Posterior cingulate gyrus (tissue), 11 donors: ENCODE measurements at places on chromosomes 1 and 21.
A peak's percentile ranks its signal among the peaks of the same experiment; 100 is the strongest.

- DNase-seq: no peak
These were observed 208 bp upstream of the MYBPH start for GRCh38 chr1:203175827-203176241.

GRCh38 chr1:17792421-17792820 lies 37.3 kb downstream of the ACTL8 start:
- DNase-seq: no peak

DNA sequence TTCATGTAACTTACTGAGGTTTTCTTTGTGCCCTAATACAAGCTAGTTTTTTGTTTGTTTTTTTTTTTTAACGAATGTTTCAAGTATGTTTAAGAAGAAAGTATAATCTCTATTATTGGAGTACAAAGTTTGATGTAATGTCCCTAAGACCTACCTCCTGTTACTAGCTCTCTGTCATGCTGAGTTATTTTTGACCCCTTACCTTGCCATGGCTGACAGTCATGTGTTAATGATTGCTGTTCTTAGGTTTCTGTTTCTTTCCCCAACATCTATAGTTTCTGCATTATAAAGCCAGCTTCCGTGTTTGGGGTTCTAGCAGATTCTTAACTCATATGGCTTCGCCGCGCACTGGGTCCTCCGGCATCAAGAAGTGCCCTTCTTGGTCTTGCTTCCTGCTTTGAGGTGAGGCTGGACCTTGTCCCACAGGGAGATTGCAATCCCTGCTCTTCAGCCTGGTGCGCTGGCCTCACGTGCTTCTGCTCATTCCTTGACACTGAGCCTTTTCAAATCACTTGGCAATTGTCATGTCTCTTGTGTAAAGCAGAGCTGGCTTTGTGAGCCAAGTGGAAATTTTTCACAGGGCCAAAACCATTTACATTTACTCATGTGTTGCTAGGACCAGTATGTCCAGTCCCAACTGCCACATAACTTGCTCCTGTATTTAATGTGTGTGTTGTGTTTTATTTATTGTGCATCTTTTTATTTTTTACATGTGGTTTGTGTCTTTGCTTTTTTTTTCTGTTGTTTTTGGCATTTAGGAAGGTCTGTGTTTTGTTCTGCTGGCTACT lies 135.0 kb upstream of the COL6A1 start:
- peak; percentile 86 for DNase-seq

DNA sequence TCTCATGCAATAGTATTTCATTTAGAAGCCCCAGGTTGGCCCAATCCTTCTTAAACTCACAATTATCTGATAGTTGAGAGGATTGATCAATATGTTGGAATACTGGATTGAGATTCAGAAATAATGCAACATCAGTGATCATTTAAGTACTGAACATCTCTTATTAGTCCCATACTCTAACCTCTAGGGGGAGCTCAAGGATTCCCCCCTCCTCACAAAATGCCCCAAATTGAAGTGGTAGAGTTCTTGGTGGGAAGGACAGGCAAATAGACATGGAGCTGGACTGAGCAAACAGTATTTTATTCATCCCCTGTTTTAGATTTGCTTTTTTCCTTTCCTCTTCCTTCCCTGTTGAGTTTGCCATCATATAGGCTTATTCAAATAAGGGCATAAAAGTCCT lies 62.8 kb downstream of the NGF start:
- DNase-seq: no peak

DNA sequence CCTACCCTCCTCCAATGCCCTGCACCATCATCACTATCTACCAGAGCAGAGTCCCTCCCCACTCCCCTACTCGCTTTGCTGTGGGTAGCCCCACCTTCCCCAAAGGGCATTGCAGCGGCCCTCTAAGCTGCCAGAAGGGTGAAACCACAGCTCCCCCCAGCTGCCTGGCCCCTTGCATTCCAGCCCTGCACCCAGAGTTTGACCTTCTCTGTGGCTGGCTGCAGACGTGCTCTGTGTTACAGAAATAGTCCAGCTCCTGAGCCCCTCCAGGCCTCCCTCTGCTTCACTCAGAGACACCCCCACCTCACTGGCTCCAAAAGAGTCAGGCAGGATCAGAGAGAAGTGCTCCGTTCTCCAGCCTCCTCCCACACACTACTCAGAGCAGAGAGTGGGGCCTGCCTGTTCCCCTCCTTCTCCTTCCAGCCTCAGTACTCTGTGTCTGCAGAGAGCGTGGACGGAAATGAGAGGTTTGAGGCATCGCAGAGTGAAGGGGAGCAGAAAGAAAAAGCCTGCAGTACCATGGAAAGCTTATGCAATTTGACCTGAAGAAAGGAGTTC lies 63.2 kb downstream of the PLEKHA6 start:
- peak; percentile 49 for DNase-seq

- DNase-seq: no peak
These were observed 54.4 kb downstream of the COL18A1 start for GRCh38 chr21:45459171-45460010.

- no peak for DNase-seq
These were observed 4.7 kb upstream of the CD160 start for GRCh38 chr1:145714524-145715111.

- DNase-seq: no peak
These were observed 6.1 kb downstream of the SLC25A44 start for GRCh38 chr1:156200044-156200443.

- no peak for DNase-seq
These were observed 44.0 kb downstream of the PLPP3 start for GRCh38 chr1:56535362-56535761.
